ENCODE measurements at places on chromosomes 7 and 10. TPM values are rescaled to one million over a fixed set of nuclear protein-coding genes. Genes with fewer than 3 reads are reported as not detected.

NRG3 gene
- total RNA-seq = not detected

ERVW-1 gene
- not detected for total RNA-seq

HOXA7 gene
- 6.3 TPM for total RNA-seq

GRCh38 chr7:149427096-149427680 is 33.7 kb downstream of the ZNF777 start:
- H3K4me1 ChIP-seq = no peaks in the 10 kb centered on the region
- peaks cover 4% of the 10 kb centered on the region for H3K36me3 ChIP-seq
- no peak overlapping the region for H3K27ac ChIP-seq
- no peaks in the 10 kb centered on the region for H3K27me3 ChIP-seq

- H3K4me3 ChIP-seq = no peak overlapping the region
- H3K27me3 ChIP-seq = peaks cover 5% of the 10 kb centered on the region
- DNase-seq = no peak
- no peak overlapping the region for H3K27ac ChIP-seq
- no peaks in the 10 kb centered on the region for H3K36me3 ChIP-seq
- H3K4me1 ChIP-seq = no peaks in the 10 kb centered on the region
Measured at GRCh38 chr10:60290558-60290957, 99.1 kb downstream of the ANK3 start.

UNCX gene
- not detected for total RNA-seq

SEM1 gene
- total RNA-seq = 36.5 TPM

DNA sequence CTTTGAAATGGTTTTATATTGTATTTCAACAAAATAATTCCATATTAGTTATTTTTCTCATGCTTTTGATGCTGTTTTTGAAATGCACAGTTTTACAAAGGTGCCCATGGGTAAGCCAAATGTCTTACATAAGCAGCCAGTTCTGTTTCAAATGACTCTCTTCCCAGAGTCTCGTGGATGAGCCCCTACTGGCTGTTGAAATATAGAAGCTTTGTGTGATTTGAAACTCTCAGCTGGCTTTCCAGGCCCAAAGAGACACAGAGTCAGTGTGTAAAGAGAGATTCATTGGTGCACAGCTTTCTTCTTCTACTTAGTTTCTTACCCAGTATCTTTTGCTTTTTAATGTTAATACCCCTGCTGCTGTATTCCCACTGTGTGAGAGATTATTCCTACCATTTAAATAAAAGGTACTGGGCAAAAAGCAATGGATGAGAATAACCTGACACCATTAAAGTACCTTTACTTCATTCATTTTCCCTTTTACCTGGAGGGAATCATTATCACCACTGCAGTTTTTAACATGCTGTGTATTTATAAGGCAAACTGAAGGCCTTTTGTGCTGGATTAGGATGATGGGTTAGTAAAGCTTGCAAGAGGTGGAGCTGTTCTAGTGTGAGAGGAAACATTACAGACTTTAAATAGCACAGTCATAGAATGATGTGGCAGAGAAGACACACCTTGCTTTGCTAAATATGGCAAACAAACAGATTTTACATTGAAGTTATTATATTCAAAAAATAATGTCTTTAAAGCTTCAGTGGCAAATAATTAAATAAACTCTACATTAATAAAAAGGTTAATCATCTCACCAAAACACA is 415.1 kb downstream of the THSD7A start:
- no peaks in the 10 kb centered on the region for H3K4me1 ChIP-seq
- no peak overlapping the region for H3K27ac ChIP-seq
- no peaks in the 10 kb centered on the region for H3K27me3 ChIP-seq
- no peaks in the 10 kb centered on the region for H3K36me3 ChIP-seq
- no peak for DNase-seq

DNA sequence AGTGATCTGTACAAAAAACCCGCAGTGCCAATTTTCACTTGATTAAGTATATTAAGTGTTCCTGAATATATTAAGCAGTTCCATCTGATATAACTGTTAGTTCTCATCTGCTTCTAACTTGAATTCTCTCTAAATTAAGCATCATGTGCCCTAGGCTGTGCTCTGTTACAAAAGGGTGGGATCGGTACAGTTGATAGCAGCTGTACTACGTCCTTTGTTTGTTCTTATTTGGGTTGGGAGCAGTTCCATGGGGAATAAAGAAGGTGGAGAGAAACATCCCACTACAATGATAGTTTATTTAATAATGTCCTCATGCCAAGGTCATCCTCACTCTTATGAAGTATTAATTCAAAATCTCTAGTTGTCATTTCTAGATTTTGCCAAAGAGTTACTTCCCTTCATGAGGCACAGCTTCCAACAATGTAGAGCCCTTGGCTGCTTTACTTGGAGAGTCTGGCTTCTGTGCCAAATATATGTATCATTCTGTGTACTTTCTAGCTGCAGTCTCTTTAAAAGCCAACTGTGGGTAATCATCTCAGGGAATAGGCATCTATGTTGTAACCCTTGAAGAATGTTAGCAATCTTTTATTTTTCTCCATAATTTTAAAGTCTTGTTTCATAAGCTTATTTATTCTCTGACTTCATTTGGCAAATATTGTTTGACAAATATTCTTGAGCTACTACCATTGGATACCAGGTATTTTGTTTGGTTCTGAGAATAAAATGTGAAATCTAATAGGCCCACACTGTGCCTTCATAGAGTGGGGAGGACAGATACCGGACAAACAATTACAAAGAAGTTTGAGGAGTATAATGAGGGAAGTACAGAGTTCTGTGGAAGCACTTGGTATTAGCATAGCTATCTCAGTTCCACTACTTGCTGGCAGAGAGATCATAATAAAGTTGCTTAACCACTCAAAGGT is 22.4 kb upstream of the AHR start:
- peaks cover 40% of the 10 kb centered on the region for H3K4me1 ChIP-seq
- DNase-seq = peak; percentile 93
- H3K27me3 ChIP-seq = peaks cover 3% of the 10 kb centered on the region
- peak overlapping the region; percentile 73 for H3K4me3 ChIP-seq
- peaks cover 21% of the 10 kb centered on the region for H3K36me3 ChIP-seq
- peak overlapping the region; percentile 84 for H3K27ac ChIP-seq

GRCh38 chr7:124840435-124840834 is 74.8 kb upstream of the GPR37 start:
- H3K27me3 ChIP-seq = no peaks in the 10 kb centered on the region
- H3K4me3 ChIP-seq = no peak overlapping the region
- DNase-seq = no peak
- no peaks in the 10 kb centered on the region for H3K36me3 ChIP-seq

NEBL gene
- not detected for total RNA-seq

LDB3 gene
- 1.3 TPM for total RNA-seq

DNA sequence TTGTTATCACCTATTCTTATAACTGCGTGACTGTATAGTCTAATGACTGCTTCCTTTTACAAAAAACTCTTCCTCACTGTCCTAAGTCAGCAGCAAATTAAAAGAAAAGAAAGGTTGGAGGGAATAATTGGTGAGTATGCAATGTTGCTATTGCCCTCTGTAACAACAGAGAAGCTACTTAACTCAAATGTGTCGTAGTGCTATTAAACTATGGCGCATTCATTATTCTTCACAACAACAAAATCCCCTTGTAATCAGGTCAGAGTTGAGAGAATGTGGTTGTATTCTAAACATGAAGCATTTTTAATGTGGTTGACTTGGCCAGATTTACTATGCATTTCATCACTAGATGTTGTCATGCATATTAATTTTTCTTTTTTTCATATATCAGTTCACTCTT is 897.8 kb upstream of the PHF14 start:
- H3K4me3 ChIP-seq = no peak overlapping the region
- DNase-seq = no peak
- H3K27me3 ChIP-seq = no peaks in the 10 kb centered on the region
- peaks cover 4% of the 10 kb centered on the region for H3K36me3 ChIP-seq

CAMK2B gene
- 0.11 TPM for total RNA-seq

DNA sequence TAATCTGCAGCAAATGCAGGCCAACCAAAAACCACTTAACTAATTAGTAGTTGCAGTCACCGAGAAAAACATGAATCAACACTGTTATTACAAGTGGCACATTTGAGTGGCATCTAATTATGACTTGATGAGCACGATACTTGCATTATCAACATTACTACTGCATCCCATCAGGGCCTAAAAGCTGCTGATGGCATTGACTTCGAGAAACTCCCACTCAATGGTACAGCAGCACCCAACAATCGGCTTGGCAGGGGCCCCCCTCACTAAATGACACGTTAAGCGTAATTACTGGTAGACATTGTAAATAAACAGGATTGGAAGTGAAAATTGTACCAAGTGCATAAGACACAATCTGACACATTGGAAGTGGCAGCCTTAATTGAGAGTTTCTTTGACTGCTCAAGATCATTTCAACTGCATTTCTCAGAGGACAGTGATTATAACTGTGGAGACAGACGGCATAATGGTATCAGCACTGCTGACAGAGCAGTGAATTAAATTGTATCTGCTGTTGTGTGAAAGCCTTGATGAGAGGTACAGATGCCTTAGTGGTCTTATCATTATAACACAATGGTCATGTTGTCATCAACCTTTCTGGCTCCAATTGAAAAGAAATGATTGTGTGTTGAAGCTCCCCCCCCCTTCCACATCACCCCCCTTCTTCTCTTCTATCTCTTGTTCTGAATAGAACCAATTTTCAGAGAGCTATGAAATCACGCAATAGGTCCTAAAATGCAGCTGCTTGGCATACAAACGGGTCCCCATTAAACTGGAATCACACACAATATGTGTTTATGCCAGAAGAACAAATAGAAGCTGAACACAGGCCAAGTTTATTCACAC is 43.4 kb downstream of the SHTN1 start:
- no peaks in the 10 kb centered on the region for H3K4me1 ChIP-seq
- H3K27me3 ChIP-seq = no peaks in the 10 kb centered on the region
- no peak for DNase-seq
- no peak overlapping the region for H3K4me3 ChIP-seq
- H3K36me3 ChIP-seq = no peaks in the 10 kb centered on the region

GRCh38 chr10:110305767-110306451 is 1.2 kb upstream of the SMNDC1 start:
- peak overlapping the region; percentile 94 for H3K27ac ChIP-seq
- no peaks in the 10 kb centered on the region for H3K27me3 ChIP-seq
- H3K36me3 ChIP-seq = peaks cover 30% of the 10 kb centered on the region
- peak overlapping the region; percentile 99 for H3K4me3 ChIP-seq
- peaks cover 58% of the 10 kb centered on the region for H3K4me1 ChIP-seq

Data from HFFc6 (cell line).